ENCODE measurements at places on chromosomes 16 and 17.

GRCh38 chr17:16995930-16996329, 24.0 kb upstream of the TNFRSF13B start:
- no peak for DNase-seq

DNA sequence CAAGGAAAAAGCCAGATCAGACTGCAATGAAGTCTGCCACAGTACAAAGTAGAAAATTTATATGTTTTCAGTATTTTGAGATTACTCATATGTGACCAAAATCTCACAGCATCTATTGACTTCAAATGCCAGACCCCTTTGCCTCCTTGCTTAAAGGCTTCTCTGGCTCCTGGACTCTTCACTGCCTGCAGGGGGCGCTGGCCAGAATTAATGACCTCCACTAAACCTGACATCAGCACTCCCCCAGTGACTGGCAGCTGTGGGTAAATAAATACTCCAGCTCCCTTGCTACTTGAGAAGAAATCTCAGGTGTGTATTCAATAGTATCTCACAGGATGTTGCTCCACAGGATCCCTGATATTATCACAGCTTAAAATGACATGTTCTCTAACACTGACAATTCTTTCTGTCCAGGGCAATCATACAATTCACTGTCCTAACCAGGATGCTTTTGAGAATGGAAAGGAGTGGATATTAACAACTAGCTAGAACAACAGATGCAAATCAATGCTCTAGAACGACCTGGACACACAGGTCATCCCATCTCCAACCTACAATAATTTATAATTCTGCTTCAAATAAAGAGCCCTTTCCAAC, 4.0 kb downstream of the BECN1 start:
- peak; percentile 62 for DNase-seq

DNA sequence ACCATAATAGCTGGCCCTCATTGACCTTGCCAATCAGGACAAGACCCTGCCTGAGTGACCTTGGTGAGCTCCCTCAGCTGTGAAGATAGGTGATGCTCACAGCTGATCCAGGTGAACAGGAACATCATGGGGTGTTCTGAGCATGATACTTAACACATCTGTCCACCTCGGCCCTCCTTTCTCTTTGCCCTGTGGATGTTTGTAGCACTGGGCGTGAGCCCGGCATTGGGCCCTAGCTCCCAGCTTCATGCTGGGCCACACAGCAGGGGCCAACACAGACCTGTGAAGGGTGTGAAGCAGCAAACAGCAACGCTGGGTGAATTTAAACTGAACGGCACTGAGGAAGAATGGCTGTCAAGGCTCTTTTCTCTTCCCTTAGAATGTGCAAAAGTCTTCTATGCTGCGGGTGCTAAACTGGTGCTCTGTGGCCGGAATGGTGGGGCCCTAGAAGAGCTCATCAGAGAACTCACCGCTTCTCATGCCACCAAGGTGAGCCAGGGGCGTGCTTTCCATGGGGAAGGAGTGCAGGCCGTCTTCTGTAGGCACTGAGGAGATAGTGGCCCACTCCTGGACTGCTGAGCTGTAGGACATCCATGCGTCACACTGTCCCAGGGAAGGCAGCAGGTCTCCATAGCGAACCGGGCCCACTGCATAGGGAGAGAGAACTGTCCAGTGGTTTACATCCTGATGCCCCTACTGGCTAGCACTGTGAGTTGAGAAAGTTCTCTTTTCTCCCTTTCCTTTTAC, 35.9 kb downstream of the TMEM11 start:
- no peak for DNase-seq

DNA sequence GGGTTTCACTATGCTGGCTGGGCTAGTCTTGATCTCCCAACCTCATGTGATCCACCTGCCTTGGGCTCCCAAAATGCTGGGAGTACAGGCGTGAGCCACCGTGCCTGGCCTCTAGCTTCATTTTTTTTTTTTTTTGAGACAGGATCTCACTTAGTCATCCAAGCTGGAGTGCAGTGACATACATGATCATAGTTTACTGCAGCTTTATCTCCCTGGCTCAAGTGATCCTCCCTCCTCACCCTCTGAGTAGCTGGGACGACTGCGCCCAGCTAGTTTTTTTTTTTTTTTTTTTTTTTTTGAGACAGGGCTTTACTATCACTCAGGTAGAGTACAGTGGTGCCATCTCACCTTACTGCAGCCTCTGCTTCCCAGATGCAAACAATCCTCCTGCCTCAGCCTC, 9.7 kb downstream of the RPA1 start:
- no peak for DNase-seq

GRCh38 chr17:10429421-10430045, 7.8 kb upstream of the MYH8 start:
- no peak for DNase-seq

GRCh38 chr17:49779739-49780231, 8.7 kb upstream of the KAT7 start:
- DNase-seq, result peak; percentile 34

- no peak for DNase-seq
Observed at GRCh38 chr16:47726031-47726675, 265.0 kb downstream of the PHKB start.

GRCh38 chr16:80375973-80376372, 164.8 kb upstream of the DYNLRB2 start:
- no peak for DNase-seq

DNA sequence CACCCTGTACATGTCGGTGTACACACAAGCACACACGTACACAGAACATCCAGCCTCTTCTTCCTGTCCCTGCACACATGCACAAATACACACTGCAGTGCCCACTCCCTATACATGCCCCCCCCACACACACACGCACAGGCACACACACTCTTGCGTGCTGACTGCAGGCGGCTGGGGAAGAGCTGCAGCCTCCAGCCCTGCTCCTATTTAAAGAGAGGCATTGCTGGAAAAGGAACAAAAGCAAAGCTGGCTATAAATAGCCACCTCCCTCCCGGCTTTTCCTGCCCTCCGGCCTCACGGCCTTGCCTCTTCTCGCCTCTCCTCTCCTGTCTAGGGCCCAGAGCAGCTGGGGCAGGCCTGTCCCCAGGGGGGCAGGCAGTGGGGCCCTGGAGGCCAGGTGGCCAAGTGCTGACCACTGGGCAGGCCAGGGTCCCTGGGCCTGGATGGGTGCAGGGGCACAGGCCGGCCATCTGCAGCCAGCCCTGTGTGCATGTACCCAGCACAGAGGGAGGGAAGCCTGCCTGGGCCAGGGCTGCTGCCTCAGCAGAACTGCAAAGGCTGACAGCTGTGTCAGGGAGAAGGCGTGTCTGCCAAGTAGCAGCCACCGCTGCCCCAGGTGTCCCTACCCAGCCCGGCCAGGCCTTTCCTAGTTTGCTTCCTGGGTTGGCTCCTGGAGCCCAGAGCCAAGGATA, 25.4 kb downstream of the RTN4RL1 start:
- DNase-seq, result no peak

DNA sequence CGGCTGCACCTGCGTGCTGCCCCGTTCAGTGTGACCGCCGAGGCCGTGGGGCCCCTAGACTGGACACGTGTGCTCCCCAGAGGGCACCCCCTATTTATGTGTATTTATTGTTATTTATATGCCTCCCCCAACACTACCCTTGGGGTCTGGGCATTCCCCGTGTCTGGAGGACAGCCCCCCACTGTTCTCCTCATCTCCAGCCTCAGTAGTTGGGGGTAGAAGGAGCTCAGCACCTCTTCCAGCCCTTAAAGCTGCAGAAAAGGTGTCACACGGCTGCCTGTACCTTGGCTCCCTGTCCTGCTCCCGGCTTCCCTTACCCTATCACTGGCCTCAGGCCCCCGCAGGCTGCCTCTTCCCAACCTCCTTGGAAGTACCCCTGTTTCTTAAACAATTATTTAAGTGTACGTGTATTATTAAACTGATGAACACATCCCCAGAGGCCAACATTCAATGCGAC, 1.7 kb downstream of the IL17C start:
- no peak for DNase-seq

DNA sequence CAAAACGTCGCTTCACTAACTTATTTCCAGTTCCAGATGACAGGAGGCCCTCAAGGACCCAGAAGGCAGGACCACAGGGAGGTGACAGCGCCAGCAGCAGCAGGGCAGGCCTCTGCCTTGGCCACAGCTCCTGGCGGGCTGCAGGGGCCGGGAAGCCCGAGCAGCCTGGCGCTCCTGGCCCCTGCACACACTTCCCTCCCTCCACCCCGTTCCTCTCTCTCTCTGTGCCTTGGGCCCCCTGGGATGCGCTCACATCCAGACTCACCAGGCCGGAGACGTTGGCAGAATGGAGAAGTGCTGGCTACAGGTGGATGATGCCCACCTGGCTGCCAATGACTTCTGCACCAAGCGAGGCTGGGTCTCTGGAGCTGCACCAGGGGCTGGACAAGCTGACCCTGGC, 12.7 kb downstream of the ZNF594 start:
- no peak for DNase-seq

- DNase-seq, result no peak
Observed at GRCh38 chr16:70253291-70254106, 1.8 kb upstream of the EXOSC6 start.

- no peak for DNase-seq
Observed at GRCh38 chr17:17492571-17492970, 3.6 kb downstream of the RASD1 start.

- no peak for DNase-seq
Observed at GRCh38 chr16:87922250-87922871, 14.0 kb downstream of the CA5A start.

DNA sequence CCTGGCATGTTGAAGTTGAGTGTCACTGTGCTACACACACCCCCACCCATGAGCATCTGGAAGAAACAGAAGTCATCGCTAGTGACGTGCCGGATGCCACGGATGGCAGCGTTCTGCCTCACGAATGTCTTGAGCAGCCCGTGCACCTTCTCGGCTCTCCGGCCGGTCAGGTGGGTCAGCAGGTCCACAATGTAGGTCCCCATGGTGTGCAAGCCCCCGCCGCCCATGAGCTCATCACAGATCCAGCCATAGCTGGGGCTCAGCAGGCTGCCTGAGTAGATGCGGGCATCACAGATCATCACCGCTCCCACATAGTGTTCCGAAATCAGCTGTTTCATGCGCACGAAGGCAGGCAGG, 8.9 kb downstream of the C16orf86 start:
- DNase-seq, result no peak

GRCh38 chr17:74808714-74809430, 32.7 kb upstream of the NAT9 start:
- DNase-seq, result no peak

- peak; percentile 94 for DNase-seq
Observed at GRCh38 chr16:4288148-4288921, 15.5 kb upstream of the TFAP4 start.

DNA sequence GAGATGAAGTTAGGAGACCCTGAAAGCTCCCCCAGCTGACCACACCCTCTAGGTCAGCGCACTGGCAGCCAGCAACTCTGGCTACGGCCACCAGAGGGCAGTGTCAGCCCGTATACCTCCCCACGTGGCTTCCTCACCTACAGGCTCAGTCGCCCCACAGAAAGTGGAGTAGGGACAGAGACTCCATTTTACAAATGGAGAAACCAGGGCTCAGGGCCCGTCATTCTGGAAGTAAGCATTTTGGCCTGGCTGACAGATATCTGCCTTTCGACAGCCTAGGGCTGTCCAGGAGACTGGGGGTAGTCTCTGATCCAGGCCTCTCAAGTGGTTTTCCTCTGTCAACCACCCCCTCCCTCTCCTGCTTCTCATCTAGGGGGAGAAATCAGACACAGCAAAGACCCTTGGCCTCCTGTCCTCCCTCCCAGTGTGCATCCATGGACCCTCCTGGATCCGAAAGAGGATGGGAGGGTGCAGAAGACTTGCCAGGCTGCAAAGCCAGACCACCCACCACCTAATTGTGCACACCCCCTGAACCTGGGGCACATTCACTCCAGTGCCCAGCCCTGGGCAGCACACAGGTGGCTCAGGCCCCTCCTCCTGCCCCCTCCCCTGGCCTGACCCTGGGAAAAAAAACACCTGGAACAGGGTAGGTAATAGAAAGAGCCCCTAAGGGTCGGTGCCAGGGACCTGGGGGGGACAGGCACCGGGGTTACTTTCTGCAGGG, 3.8 kb upstream of the HAP1 start:
- DNase-seq, result peak; percentile 93

- peak; percentile 61 for DNase-seq
Observed at GRCh38 chr17:77325577-77326075, 184.9 kb downstream of the SEC14L1 start.

- DNase-seq, result no peak
Observed at GRCh38 chr17:47652570-47652969, 2.9 kb downstream of the KPNB1 start.

GRCh38 chr16:65908568-65908967, 457.9 kb upstream of the CDH5 start:
- DNase-seq, result no peak

DNA sequence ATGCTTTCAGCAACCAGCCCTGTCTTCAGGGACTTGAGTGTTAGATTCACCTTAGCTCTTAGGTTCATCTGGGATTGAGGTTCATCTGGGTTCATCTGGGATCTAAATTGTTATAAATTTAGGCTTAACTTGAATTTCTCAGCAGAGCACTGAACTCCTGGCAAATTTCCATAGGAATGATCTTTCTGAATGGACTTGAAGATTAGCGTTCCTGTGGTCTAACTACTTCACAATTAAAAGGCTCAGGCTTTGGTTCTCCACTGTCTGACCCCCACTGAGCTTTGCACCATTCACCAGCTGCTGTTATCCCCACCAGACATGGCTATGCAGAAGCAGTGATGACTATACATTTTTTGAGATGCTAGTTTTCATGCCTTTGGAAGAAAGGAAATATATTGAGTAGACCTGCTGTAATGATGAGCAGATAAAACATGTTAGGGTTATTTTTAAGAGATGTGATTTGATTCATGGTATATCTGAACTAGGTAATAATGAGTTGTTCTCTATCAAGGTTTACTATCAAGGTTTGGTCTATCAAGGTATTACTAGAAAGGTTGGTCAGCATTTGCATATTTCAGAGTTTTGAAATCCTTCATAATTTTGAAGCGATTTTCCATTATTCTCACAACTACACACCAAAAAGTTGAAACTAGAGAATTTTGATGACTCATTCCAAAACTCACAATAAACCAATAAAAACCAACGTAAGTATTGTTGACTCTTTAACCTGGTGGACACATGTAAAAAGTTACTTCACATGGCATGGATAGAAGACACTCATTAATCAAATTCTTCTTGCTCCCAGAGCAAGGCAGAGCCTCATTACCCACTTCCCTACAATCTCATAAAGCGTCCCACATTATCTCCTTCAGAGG, 71.7 kb downstream of the SNX11 start:
- no peak for DNase-seq

DNA sequence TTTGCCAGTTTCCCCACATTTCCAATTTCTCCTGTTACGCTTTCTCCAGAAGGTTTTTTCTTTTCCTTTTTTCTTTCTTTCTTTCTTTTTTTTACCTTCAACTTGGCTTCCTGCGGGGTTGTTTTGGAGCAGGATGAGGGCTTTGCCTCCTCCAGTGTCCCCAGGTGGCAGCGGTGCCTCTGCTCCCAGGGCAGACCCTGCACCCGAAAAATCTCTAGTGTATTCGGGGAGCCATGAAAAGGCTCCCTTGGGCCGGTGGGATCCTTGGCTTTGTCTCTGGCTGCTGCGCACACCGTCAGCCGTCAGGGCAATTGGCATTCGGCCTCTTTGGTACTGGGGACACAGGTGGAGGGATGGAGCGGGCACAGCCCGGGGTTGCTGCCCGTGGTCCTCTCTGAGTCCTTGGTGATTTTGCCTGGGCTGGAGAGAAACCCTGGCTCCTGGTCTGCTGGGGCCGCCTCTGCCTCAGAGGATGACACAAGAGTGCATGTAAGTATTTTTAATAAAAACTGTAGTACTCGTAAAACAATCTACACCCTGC, 846 bp downstream of the ITGB3 start:
- DNase-seq, result no peak

GRCh38 chr16:27461483-27462171, 59.7 kb downstream of the IL21R start:
- DNase-seq, result no peak

GRCh38 chr17:80621997-80622357, 77.3 kb downstream of the RPTOR start:
- DNase-seq, result no peak

- no peak for DNase-seq
Observed at GRCh38 chr17:27499451-27500265, 43.4 kb downstream of the KSR1 start.
